ENCODE measurements at places on chromosomes 5 and 9.

DNA sequence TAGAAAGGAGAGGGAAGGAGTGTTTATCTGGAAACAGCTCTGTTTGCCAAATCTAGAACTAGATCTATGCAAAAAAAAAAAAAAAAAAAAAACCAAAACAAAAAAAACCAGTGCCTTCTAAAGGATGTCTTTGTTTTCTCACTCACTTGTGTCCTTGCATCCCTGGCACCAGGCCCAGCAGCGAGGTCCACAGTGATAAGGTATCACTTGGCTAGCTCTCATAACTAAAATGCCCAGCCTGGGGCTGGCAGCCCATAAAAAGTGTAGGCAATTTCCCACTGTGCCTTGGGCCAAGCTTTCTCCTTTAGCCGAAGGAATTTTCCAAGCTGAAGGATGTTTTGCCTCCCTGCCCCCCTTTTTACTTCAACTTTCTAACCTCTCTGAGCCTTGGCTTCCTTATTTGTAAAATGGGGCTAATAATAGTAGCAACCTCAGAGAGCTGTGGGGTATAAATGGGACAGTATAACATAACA is 20.8 kb downstream of the RGS3 start:
- DNase-seq, result no peak

DNA sequence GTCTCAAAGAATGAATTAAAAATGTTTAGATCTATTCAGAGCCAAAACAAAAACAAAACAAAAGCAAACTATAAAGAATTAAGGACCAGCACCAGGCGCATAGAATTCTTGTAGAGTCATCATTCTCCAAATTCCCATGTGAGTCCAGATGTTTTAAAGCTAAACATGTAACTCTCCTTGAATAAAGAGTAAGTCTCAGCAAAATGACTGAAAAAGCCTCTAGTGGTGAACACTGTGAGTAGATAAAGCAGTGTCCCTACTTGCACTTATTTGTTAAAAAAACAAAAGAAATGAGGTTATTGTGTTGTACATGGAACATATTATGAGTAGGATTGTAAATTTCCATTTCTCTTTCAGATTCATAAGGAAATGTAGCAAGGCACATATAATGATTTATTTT is 44.0 kb downstream of the NNT start:
- no peak for DNase-seq

DNA sequence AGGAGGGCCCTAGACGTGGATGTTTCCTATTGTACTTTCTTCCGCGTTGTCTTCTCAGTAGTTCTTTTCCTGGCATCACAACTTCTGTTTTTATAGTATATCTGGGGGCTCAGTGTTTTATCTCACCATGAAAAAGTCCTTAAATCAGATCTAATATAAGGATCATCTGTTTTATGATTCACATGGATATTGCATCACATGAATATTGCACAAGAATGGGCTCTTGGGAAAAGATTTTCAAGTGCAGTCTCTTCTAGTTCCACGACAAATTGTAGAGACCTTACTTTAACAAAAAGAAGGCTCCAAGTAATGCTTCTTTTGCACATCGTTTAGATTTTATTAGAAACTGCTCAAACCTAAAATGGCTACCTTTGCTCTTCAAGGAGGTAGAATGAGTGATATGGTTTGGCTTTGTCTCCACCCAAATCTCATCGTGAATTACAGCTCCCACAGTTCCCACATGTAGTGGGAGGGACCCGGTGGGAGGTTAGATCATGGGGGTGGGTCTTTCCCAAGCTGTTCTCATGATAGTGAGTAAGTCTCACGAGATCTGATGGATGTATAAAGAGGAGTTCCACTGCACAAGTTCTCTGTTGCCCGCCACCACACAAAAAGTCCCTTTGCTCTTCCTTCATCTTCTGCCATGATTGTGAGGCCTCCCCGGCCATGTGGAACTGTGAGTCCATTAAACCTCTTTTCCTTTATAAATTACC is 53.7 kb upstream of the FAM120A start:
- no peak for DNase-seq

DNA sequence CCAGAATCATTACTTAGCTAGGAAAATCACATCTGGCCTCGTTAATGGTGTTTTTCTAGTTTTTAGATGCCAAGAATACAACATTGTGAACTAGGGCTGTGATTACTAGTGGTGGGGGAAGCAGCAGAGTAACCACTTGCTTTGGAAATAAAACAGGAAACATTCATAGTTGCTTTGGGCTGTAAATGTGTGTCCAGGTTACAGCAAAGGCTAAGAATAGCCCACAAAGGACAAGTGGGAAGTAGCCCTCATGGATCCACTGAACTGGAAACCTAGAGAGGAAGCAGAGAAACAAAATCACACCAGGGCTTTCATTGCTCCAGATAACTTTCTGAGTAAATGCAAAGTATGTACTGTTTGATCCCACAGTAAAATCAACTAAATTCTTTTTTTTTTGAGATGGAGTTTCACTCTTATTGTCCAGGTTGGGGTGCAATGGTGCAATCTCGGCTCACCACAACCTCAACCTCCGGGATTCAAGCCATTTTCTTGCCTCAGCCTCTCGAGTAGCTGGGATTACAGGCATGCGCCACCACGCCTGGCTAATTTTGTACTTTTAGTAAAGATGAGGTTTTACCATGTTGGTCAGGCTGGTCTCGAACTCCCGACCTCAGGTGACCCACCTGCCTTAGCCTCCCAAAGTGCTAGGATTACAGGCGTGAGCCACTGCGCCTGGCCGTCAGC is 56.2 kb upstream of the TNFSF15 start:
- no peak for DNase-seq

- no peak for DNase-seq
Measured at GRCh38 chr5:176845392-176845713, 35.0 kb downstream of the UNC5A start.

- no peak for DNase-seq
Measured at GRCh38 chr9:18604767-18605730, 131.1 kb downstream of the ADAMTSL1 start.

DNA sequence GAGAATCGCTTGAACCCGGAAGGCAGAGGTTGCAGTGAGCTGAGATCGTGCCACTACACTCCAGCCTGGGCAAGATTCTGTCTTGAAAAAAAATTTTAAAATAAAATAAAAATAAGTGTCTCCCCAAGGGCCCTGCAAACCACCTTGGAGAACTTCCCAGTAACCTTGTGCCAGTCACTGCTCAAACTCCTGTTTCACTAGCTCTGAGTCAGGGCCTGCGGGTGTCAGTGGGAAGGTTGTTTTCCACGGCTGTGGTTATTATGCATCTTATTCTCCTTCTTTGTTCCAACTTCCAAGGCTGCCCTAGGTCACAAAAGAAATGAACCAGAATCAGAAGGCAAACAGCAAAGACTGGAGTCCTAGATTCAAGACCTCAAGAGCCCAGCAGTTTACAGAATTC is 246.7 kb downstream of the ADAMTSL1 start:
- DNase-seq, result no peak

DNA sequence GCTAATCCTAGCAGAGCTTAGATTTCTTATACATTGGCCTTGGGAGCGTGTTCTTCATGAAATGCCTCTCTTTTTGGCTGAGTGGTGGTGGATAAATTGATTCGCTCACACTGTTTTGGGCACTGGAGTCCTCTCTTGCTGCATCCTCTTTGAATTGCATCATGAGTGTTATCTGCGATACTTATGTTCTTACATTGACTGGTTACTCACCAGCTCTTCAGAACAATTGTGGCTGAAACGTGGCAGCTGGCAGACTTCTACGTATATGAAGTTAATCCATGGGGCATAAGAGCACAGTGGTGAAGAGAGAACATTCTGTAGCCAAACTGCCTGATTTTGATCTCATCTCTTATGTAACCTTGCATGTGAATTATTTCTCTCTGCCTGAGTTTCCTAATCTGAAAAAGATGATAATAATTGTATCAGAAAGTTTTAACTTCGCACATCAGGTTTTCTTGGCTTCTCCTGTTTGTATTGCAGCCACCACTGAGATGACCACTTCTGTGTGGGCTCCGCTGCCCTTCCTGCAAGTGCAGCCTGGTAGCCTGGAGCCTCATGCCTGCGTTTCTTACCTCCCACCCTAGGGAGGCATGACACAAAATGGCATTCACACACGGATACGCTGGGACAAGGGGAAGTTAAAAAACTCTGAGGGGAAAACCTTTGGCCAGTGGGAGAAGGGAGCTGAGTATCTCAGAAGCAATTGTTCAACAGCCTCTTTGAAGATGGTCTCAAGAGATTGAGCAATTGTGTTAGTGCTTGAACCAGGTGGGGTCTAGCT is 295.2 kb downstream of the ARHGAP26 start:
- no peak for DNase-seq

DNA sequence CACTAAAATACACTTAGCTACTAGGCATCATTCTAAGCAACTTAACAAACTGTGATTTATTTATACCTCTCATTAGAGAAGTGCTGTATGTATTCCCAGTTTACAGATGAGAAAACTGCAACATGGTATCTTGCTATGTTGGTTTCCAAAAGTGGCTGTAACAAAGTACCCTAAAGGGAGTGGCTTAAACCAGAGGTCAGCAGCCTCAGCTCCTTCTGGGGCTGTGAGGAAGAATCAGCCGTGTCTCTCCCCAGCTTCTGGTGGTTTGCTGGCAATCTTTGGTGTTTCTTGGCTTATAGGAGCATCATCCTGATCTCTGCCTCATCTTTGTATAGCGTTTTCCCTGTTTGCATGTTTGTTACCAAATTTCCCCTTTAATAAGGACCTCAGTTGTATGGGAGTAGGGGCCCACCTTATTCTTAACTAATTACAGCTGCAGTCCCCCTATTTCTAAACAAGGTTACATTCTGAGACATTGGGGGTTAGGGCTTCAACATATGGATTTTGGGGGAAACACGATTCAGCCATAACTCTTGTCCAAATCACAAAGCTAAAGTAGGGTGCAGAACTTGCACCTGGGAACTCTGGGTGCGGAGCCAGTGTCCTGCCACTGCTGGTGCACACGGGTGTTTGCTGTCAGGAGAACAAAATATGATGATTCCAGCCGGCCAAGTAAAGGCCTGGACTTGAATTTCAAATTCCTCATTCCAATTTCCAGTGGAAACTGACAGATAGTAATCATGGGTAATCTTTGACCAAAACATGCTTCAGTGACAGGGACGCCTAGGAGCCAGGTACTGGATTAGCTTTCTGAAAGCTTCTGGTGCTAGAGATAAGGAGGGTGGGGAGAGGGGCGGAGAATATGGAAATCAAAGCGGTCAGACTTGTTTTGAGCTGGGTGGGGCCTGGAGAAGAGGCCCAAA is 43.3 kb downstream of the RAI14 start:
- no peak for DNase-seq

DNA sequence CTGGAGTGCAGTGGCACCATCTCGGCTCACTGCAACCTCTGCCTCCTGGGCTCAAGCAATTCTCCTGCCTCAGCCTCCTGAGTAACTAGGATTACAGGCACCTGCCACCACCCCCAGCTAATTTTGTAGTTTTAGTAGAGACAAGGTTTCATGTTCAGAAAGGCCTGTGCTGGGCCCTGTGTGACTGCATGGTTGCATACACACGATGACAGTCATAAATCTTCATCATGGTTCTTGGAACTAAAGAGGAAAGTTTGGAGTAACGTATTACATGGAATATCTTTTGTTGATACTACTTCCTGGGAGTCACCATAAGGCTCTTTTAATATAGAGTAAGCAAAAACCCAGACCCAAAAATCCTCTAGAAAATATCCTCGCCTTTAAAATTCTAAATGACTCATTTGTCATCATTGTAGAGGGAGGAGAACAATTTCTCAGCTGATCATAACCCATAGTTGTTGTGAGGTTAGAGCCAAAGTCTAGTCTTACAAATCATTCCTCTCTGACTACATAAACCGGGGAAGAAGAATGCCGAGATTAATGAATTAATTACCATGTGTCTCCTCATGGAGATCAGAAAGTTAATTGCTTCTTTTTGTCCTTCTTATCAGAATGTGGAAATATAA is 47.0 kb downstream of the KLF9 start:
- DNase-seq, result no peak

DNA sequence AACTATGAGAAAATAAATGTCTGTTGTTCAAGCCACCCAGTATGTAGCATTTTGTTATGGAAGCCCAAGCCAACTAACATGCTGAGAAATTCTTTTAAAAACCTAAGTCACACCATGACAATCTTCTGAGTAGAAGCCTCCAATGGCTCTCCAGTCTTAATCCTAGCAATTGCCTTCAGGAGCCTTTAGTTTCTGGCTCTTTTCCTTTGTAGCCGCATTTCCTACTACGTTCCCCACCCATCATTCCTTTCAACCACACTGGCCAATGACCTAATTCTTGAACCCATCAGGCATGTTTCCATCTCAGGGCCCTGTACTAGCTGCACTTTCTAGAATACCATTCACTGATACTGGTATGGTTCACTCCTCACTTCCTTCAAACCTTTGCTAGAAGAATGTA is 2.1 kb upstream of the MRPS30 start:
- DNase-seq, result no peak

GRCh38 chr9:33239921-33240320 is at the start of gene SPINK4:
Gene SPINK4, plus strand, starts transcription at chr9:33240167. Its CDS starts 42 bp downstream, at chr9:33240209.
- DNase-seq, result no peak

DNA sequence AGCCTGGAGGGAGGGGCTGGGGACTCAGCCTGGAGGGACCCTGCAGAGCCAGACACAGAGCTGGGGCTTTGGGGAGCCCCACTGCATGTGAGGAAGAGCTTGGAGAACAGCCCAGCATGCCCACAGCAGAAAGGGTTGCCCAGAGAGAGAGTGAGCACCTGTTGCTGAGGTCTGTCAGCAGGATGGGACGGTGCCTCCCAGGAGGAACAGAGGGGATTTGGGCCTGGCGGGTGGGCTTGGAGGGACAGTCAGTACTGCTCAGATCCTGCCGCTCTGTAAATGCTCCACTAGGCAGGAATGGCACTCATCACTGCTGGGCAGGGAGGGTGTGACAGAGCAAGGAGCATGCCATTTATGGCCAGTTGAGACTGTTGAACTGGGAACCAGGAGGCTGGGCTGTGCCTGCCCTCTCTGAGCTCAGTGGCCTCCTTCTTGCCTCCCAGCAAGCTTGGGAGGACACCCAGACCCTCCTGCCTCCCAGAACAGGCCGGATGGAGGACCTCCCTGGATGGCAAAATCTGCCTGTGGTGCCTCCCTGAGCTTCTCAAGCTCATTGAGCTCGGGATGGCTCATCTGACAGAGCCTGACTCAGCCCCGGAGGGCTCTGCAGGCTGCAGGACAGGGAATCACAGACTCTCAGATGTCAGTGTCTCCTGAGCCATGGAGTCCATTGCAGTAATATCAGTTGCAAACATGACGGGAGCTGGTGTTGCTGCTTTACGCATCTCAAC is 786 bp upstream of the HRCT1 start:
- no peak for DNase-seq

DNA sequence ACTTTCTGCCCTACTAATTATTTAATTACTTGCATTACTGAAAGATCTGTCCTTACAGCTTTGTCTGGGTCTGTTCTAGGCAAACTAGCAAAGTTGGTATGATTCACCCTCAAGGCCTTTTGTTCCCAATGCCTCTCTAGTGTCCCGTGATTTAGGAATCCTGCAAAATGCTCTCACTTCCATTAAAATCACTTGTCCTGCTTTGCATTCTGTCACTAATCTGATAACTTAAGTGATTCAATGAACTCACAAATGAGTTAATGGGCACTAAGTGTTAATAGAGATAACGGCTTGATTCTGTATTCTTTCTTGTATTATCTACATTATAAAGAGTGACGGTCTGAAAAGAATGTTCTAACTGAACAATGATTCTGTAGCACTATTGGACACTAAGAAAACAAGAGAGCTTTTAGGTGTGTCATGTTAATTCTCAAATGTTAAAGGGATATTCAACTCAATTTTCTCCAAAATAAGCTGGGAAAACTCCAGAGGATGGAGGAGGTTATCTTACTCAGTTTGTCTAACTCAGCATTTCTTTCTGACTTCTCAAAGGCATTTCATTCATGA is 697.3 kb downstream of the CETN3 start:
- DNase-seq, result no peak

Measured in stimulated activated CD4-positive, alpha-beta T cell treated with anti-CD3 and anti-CD28 coated beads, Interleukin-1b, Interleukin-23, amount 100 ng/mL, for 4 hours (primary cell).